CD4-positive, CD25-positive, alpha-beta regulatory T cell (primary cell): ENCODE measurements at places on chromosomes 7 and 10. TPM values are rescaled to one million over a fixed set of nuclear protein-coding genes. Genes with fewer than 3 reads are reported as not detected.

DNA sequence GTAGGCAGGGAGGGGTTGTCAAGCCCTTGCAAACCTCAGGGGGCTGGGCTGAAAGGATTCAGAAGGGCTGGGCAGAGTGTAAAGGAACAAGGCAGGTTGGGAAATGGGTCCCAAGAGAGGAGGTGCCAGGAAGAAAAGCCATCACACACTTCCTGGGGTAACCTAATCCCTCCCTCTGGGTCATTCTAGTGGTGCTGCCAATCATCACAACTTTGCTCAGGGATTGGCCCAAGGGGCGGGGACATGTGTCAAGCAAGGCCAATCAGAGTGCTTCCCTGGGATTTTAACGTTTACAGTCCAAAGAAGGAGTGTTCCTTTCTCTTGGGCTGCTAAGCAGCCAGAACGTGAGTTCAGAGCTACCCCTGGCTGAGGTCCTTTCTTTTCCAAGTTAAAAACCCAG lies 57.1 kb upstream of the NPTX2 start:
- no peaks in the 10 kb centered on the region for H3K27me3 ChIP-seq
- H3K36me3 ChIP-seq: no peaks in the 10 kb centered on the region

PNLIPRP1 gene
- not detected for polyA plus RNA-seq

DNA sequence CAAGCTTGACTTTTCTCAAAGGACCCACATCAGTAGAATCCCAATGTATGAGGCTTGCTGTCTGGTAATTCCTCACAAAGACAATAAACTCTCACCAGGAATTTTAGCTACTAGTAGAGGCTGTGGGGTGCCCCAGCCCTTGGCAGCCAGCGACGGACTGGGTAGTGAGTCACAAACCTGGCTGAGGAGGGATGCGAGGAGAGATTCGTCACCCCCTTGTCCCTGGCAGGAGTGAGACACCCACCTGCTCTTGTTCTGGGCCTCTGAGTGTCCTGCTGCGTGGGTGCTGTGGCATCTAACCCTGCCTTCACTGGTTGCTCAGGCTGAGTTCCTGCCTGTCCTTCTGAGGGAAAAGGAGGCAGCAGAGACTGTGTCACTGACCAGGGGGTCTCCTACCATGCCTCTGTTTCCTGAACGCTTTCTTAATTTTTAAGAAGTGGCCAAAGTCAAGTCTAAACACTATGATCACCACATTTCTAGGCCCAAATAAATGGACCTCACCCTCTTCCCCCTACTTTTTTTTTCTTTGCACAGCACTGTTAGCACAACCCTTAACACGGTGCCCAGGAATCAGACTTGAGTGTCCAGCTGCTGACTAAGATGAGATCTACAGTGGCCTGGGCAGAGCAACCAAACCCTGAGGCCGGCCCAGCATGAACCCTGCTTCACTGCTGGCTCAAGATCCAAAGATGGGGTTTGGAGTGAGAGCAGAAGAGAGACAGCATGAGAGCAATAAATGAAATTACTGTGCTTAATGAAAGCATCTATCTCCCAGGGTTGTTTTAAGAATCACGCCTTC lies 146.4 kb downstream of the ANLN start:
- H3K4me3 ChIP-seq: no peak overlapping the region
- H3K27ac ChIP-seq: no peak overlapping the region
- no peaks in the 10 kb centered on the region for H3K4me1 ChIP-seq
- DNase-seq: no peak

- no peak overlapping the region for H3K4me3 ChIP-seq
- no peak for DNase-seq
- no peak overlapping the region for H3K27ac ChIP-seq
- peaks cover 6% of the 10 kb centered on the region for H3K4me1 ChIP-seq
- H3K36me3 ChIP-seq: no peaks in the 10 kb centered on the region
These were observed 107.7 kb upstream of the GDF10 start for GRCh38 chr10:47192273-47192672.

GRCh38 chr7:25122373-25122772 lies 2.7 kb downstream of the CYCS start:
- peak overlapping the region; percentile 29 for H3K4me3 ChIP-seq
- no peaks in the 10 kb centered on the region for H3K27me3 ChIP-seq
- no peak overlapping the region for H3K27ac ChIP-seq
- H3K36me3 ChIP-seq: peaks cover 29% of the 10 kb centered on the region

HYAL4 gene
- not detected for polyA plus RNA-seq

DNA sequence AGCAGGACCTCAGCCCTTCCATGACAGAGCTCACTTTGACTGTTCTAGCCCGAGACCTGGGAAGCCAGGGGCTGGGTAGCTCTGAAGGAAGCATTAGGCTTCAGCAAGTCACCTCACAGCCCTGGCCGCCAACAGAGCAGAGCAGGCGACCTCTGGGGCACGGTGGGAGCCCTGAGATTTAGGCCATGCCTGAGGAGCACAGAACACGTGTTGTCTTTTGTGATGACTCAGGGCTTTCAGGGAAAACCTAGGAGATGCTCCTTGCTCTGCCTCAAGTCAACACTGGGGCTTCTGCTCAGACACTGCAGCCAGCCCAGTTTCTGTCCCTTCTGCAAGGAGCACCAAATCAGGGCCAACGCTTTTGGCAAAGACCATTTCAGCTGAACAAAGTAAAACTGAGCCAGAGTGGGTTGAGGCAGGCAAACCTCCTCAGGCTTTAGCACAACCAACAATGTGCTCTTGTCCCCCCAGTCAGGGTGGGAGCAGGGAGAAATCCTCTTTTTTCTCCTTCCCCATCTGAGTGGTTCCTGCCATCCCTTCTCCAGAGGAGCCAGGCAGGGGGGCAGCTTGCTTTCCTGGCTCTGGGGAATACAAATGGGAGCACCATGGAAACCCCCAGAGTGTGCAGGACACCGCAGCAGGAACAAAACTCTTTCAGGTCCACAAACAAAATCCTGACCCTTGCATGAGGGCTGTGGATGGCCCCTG lies 14.4 kb downstream of the CAMK2G start:
- H3K27me3 ChIP-seq: no peaks in the 10 kb centered on the region
- H3K27ac ChIP-seq: no peak overlapping the region
- H3K36me3 ChIP-seq: peaks cover 65% of the 10 kb centered on the region
- DNase-seq: no peak

DNA sequence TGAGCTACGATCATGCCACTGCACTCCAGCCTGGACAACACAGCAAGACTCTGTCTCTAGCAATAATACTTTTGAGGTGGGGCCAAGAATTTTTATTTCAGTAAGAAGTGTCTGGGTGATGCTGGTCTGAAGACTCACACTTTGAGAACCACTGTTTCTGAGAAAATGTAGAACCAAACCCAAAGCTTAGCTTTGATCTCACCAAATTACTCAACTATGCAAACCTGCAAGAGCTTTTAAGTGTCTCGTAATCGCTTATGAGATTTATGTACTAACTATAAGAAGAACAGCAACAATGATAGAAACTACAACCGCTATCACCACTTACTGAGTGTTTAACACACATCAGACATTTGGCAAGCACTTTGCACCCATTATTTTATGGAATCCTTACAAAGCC lies 29.5 kb downstream of the APBB1IP start:
- peaks cover 14% of the 10 kb centered on the region for H3K36me3 ChIP-seq
- H3K4me3 ChIP-seq: peak overlapping the region; percentile 69
- peaks cover 67% of the 10 kb centered on the region for H3K4me1 ChIP-seq
- peak overlapping the region; percentile 70 for H3K27ac ChIP-seq
- H3K27me3 ChIP-seq: no peaks in the 10 kb centered on the region
- no peak for DNase-seq

RPS24 gene
- polyA plus RNA-seq: 852 TPM

CALML3 gene
- polyA plus RNA-seq: not detected

DNA sequence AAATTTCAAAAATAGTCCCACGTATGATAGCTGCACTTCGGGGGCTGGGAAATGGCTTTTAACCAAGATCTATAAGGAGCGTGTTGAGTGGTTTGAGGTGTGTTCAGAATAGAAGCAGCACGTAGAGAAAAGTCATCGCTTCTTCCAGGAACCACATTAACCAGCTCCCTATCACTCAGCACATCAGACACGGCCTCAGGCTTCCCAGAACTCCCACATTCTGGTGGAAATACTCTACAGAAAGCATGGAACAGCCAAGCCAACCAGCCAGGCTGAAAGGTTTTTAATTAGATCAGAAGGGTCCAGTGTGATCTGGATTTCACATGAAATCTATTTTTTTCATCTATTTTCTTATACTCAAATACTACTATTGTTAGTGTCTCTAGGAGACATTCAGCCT lies 231.5 kb upstream of the NRP1 start:
- no peaks in the 10 kb centered on the region for H3K36me3 ChIP-seq
- H3K4me1 ChIP-seq: no peaks in the 10 kb centered on the region
- DNase-seq: no peak
- no peaks in the 10 kb centered on the region for H3K27me3 ChIP-seq

DNA sequence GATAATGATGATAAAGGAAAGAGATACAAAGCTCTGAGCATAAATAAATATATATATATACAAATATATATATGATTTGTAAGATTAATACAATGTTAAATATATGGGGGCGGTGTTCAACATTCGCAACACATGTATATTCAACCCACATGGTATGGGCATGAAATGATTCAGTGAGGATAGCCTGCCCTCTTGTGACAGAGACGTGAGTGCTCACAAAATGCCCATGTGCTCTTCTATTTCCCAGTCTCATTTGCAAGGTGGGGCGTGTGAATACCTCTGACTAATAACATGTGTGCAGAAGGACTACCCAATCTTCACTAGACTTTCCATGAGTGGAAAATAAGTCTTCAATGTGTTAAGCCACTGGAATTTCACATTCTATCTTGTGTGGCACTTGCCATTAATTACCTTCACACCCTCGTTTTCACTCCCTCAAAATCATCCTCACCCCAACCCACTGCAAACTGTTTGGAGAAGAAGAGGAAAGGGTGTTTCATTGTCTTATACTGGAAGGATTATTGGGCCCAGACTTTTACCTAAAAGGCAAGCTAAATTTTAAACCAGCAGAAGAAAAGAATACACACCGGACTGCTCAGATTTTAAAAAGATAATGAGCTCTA lies 26.9 kb downstream of the ASAH2 start:
- no peaks in the 10 kb centered on the region for H3K4me1 ChIP-seq
- DNase-seq: peak; percentile 63
- peaks cover 9% of the 10 kb centered on the region for H3K27me3 ChIP-seq

DNA sequence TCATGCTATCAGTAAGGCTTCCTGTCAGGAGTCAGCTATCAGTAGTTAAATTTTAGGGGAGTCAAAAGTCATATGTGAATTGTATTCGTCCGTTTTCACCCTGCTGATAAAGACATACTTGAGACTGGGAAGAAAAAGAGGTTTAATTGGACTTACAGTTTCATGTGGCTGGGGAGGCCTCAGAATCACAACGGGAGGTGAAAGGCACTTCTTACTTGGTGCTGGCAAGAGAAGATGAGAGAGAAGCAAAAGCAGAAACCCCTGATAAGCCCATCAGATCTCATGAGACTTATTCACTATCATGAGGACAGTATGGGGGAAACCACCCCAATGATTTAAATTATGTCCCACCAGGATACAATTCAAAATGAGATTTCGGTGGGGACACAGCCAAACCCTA lies 47.1 kb downstream of the KLF6 start:
- H3K27ac ChIP-seq: no peak overlapping the region
- H3K27me3 ChIP-seq: no peaks in the 10 kb centered on the region
- no peaks in the 10 kb centered on the region for H3K36me3 ChIP-seq
- H3K4me1 ChIP-seq: peaks cover 12% of the 10 kb centered on the region
- no peak for DNase-seq
- H3K4me3 ChIP-seq: no peak overlapping the region

DNA sequence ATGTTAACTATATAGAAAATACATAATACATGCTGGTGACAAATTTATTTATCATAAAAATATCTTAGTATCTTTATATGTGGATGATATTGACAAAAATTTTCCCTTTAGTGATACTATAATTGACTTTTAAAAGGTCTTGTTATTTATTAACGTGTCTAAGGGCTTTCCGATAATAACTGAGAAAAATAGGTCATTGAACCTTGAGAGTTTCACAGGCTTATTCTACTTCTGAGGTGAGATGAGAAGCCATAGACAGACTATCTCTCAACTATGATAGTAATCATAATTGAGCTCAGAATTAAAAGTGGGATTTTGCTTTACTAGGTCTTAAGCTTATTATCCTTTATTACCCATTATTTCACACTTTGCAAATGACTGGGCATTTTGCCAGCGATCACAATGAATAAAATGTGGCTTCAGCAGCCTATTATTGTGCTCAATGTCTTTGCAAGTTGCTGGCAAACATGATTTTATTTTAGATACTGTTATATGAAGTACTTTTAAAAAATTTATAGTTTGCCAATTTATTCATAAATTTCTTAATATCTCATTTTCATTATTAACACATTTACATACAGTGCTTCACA lies 574.5 kb downstream of the ZWINT start:
- H3K36me3 ChIP-seq: no peaks in the 10 kb centered on the region
- no peak for DNase-seq
- no peaks in the 10 kb centered on the region for H3K27me3 ChIP-seq

GRCh38 chr7:1950452-1951158 lies 280.5 kb downstream of the ELFN1 start:
- H3K4me1 ChIP-seq: peaks cover 19% of the 10 kb centered on the region
- DNase-seq: no peak
- peak overlapping the region; percentile 47 for H3K27ac ChIP-seq
- no peaks in the 10 kb centered on the region for H3K27me3 ChIP-seq
- H3K4me3 ChIP-seq: no peak overlapping the region
- no peaks in the 10 kb centered on the region for H3K36me3 ChIP-seq

DNA sequence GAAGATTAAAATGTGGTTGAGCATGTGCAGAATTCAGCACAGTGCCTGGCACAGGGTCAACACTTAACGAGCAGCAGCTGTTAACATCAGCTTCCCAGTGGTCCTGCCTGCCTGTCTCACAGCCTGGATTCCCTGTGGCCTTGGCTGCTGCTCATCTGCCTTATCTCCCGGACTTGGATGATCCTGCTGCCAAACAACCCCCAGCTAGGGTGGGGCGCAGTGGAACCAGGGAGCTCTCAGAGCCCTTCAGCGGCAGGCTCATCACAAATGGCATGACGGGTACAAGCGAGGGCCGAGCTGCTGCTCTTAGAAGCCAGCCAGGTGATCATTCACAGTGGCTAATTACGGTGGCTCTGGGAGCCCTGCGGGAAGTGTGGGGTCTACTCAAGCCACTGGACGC lies 13.0 kb upstream of the SMARCD3 start:
- H3K27ac ChIP-seq: no peak overlapping the region
- no peaks in the 10 kb centered on the region for H3K4me1 ChIP-seq
- no peak for DNase-seq
- no peak overlapping the region for H3K4me3 ChIP-seq
- H3K27me3 ChIP-seq: no peaks in the 10 kb centered on the region

DNA sequence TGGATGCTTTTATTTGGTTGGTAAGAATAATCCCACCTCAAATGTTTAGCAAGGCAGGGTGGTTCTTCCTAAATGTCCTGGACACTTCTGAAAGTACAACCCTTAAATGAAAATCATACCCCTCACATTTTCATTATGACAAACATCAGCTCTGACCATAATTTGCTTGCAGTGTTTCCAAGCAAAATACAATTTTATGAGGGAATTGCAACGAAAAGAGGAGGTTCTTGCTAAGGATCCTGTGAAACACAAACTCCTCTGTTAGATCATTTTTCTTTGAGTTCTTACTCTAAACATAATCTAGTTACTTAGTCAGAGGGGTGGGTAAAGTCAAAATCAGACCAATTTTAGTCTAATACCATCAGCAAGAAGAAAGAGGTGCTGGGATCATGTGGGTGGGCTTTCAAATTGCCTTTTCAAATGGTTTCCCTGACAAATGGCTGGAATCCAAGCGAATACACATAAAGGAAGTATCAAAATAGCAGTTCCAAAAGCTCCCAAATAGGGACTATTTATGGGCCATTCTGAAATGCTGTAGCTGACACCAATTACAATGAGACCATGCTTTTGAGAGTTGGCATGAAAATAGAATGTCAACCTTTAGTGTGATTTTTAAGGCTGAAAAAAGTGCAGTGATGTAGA lies 164.9 kb upstream of the INHBA start:
- H3K27me3 ChIP-seq: no peaks in the 10 kb centered on the region
- H3K4me3 ChIP-seq: no peak overlapping the region
- no peaks in the 10 kb centered on the region for H3K36me3 ChIP-seq
- no peaks in the 10 kb centered on the region for H3K4me1 ChIP-seq
- H3K27ac ChIP-seq: no peak overlapping the region
